ENCODE measurements at places on chromosomes 12 and 14.

GRCh38 chr14:39140170-39140569, 26.0 kb downstream of the GEMIN2 start:
- peaks cover 57% of the 10 kb centered on the region for H3K36me3 ChIP-seq
- no peaks in the 10 kb centered on the region for H3K27me3 ChIP-seq
- H3K4me3 ChIP-seq = no peak overlapping the region

DNA sequence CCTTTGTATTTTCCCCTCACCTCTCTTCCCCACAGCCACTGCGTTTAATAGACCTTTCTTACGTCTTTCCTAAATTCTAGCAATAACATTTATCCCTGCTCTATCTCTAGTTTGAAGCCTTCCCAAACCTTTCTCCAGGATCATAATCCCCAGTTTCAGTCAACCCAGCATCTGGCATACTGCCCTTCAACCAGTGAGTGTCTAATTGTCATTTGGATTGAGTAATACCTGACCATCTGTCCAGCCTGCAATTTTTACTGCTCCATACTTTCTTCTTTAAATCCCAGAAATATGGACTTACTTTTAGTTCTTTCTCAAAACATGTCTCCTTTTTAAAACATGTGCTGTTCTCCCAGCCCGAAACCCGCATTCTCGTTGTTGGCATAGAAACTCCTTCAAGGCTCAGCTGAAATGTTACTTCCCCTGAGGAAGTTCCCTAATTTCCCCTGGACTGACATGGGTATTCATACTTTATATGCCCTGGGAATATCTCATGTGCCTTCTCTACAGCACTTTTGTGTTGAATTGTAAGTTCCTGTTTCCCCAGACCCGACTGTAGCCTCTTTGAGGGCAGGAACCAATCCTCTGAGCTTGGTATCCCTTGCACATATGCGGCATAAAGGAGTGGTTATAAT, 65.1 kb upstream of the ETV6 start:
- H3K27me3 ChIP-seq = peaks cover 9% of the 10 kb centered on the region
- H3K4me1 ChIP-seq = peaks cover 19% of the 10 kb centered on the region
- ATAC-seq = no peak

GRCh38 chr14:73146111-73146510, 9.8 kb downstream of the PSEN1 start:
- H3K27me3 ChIP-seq = no peaks in the 10 kb centered on the region
- no peak for ATAC-seq
- no peak overlapping the region for H3K4me3 ChIP-seq
- no peak overlapping the region for H3K27ac ChIP-seq
- H3K36me3 ChIP-seq = peaks cover 25% of the 10 kb centered on the region

DNA sequence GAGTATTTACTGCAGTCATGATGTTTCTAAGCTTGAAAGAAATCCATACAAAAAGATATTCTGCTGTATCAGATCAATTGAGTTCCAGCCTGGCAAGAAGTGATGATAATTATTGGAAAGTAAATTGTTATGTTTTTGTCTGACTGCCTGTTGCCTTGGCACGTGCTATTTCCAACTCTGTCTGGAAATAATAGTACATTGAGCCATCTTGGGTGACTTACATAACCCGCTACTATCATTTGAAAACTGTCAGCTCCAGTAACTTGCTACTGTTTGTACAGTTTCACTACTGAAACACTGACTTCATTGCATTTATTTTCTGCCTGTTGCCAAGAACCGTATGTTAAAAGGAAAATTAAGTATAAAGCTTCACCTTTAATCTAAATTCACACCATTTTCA, 318.6 kb downstream of the ITPR2 start:
- H3K4me3 ChIP-seq = no peak overlapping the region
- H3K27me3 ChIP-seq = no peaks in the 10 kb centered on the region
- H3K4me1 ChIP-seq = no peaks in the 10 kb centered on the region
- peaks cover 22% of the 10 kb centered on the region for H3K36me3 ChIP-seq

DNA sequence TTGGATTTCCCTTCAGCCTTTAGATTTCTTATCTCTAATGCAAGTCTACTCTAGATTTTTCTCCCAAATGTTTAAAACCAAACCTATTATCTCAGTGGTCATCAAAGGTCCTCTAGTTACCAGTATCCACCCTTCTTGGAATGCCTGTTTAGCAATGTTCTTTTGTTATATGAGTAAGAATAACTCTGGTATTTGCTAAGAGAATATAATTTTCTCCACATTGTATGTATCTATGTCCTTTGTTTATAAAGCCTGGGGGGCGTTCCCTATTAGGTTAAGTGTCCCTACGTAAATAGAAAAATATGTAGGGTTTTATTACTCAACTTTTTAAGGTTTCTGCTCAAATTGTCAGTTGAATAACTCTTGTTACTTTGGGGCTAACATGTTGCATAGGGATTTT, 27.3 kb downstream of the PPM1A start:
- peaks cover 61% of the 10 kb centered on the region for H3K4me1 ChIP-seq
- peaks cover 15% of the 10 kb centered on the region for H3K36me3 ChIP-seq
- no peak overlapping the region for H3K27ac ChIP-seq
- ATAC-seq = no peak

DNA sequence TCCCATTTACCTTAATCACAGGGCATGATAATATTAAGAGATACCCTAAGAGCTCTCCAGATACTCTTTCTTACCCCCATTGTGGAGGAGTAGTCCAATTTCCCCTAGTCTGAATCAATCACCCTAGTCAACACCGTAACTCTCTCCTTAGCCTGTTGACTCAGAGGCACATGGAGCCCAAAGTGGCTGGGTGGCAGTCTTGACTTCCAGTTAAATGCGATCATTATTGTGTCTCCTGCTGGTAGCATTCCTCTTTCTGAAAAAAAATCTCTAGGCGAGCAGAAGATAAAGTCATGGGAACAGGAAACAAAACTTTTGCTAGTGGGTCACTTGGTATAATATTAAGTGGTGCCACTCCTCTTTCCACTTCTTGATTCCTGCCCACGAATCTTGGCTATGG, 46.4 kb downstream of the EMP1 start:
- H3K27ac ChIP-seq = no peak overlapping the region
- no peaks in the 10 kb centered on the region for H3K4me1 ChIP-seq
- peaks cover 30% of the 10 kb centered on the region for H3K27me3 ChIP-seq
- H3K4me3 ChIP-seq = no peak overlapping the region
- H3K36me3 ChIP-seq = no peaks in the 10 kb centered on the region
- no peak for ATAC-seq

GRCh38 chr12:9605483-9605882, 2.2 kb downstream of the KLRB1 start:
- H3K4me1 ChIP-seq = no peaks in the 10 kb centered on the region
- H3K36me3 ChIP-seq = no peaks in the 10 kb centered on the region
- H3K27me3 ChIP-seq = no peaks in the 10 kb centered on the region
- no peak overlapping the region for H3K4me3 ChIP-seq

DNA sequence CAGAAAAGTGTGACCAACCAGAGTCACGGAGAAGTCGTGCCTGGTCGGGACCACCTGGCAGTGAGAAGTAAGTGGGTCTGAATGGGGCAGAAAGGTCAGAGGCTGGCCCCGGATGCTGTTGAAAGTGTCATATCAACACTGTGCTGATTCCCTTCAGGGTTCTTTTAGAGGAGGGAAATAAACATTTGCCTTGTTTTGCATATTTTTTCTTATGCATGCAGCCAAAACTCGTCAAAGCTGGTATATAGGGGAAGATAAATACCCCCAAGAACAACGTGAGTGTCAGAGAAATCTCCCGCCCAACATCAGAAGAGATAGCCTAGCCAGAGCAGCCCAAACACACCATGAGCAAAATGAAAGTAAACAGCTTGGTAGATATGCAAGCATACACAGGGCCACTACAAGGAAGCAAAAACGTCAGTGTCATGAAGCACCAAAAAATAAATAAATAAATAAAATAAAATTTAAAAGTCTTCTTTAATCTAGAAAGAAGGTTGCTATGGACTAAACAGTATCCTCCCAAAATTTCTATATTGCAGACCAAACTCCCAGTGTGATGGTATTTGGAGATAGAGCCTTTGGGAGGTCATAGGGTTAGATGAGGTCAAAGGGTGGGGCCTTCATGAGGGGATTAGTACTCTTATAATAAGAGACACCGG, 22.1 kb downstream of the EIF5 start:
- ATAC-seq = no peak
- H3K36me3 ChIP-seq = peaks cover 4% of the 10 kb centered on the region
- peaks cover 5% of the 10 kb centered on the region for H3K4me1 ChIP-seq
- no peak overlapping the region for H3K4me3 ChIP-seq
- peaks cover 65% of the 10 kb centered on the region for H3K27me3 ChIP-seq

DNA sequence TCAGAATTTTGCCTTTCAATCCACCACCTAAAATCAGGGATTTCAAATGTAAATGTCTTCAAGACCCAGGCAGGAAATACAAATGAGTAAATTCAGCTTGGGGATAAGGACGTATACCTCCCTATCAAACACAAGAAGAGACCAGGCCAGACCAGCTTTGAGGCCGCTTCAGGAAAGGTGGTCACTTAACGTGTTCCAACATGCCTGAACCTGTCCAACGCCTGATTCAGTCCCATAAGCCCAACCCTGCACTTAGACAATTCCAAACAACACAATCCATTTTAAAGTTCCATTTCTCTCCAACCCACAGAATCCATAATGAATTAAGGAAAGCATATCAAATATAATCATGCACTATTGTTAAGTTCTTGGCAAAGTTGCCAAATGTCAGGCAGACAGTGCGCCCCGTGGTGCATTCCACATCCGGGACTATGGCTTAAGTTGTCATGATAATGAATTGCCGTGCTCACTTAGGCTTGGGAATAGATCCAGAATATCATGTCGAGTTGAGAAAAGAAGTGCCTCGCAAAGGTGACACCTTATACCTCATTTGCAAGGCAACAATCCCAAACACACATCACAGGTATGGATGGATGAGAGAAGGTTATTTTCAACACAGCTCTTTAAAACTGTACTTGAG, 35.5 kb downstream of the CCDC60 start:
- H3K4me3 ChIP-seq = no peak overlapping the region
- H3K4me1 ChIP-seq = peaks cover 7% of the 10 kb centered on the region
- H3K27me3 ChIP-seq = peaks cover 19% of the 10 kb centered on the region
- no peaks in the 10 kb centered on the region for H3K36me3 ChIP-seq

- H3K4me1 ChIP-seq = peaks cover 14% of the 10 kb centered on the region
- no peak overlapping the region for H3K4me3 ChIP-seq
- H3K27me3 ChIP-seq = peaks cover 16% of the 10 kb centered on the region
- ATAC-seq = no peak
- no peaks in the 10 kb centered on the region for H3K36me3 ChIP-seq
Measured at GRCh38 chr14:21084998-21085853, 13.2 kb downstream of the ZNF219 start.
